ENCODE measurements at places on chromosomes 2 and 18.

DNA sequence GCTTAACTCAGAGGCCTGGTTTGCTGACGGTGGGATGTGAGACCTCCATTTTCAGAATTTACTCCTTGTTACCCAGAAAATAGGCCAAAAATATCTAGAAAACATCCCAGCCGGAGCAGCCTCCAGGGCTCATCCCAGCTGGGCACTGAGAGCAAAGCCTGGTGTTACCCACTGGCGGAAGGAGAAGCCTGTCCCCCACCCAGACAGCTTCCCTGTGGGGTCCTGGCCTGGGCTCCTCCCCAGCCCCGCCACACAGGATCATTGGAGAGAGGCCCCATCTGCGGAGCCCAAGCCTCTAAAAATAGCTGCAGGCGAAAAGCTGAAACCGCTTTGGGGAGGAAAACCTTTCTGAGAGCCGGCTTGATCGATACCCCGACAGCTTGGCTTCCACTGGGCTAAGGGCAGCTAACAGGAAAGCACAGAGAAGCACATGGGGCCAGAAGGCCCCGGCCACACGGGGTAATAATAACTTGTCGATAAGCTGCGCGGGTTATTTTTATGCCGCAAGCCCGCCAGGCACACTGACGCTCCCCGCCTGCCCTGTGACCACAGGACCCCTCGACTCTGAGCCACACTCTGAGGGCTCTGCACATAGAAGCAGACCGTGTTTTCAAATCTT, 26.9 kb upstream of the FAHD2A start:
- no peak for DNase-seq
- peaks cover 62% of the 10 kb centered on the region for H3K27me3 ChIP-seq
- H3K36me3 ChIP-seq = no peaks in the 10 kb centered on the region

GRCh38 chr2:157880927-157881326, 4.8 kb upstream of the ACVR1 start:
- no peak overlapping the region for H3K4me3 ChIP-seq
- H3K27me3 ChIP-seq = no peaks in the 10 kb centered on the region
- DNase-seq = no peak
- no peak overlapping the region for H3K27ac ChIP-seq
- H3K4me1 ChIP-seq = peaks cover 20% of the 10 kb centered on the region

GRCh38 chr2:156473445-156473844, 37.3 kb downstream of the GPD2 start:
- peaks cover 43% of the 10 kb centered on the region for H3K4me1 ChIP-seq
- no peaks in the 10 kb centered on the region for H3K27me3 ChIP-seq
- H3K4me3 ChIP-seq = no peak overlapping the region
- DNase-seq = no peak

GRCh38 chr2:30282081-30282480, 50.7 kb downstream of the LBH start:
- no peak for DNase-seq
- H3K27me3 ChIP-seq = no peaks in the 10 kb centered on the region
- H3K36me3 ChIP-seq = no peaks in the 10 kb centered on the region
- H3K27ac ChIP-seq = no peak overlapping the region
- peaks cover 12% of the 10 kb centered on the region for H3K4me1 ChIP-seq

DNA sequence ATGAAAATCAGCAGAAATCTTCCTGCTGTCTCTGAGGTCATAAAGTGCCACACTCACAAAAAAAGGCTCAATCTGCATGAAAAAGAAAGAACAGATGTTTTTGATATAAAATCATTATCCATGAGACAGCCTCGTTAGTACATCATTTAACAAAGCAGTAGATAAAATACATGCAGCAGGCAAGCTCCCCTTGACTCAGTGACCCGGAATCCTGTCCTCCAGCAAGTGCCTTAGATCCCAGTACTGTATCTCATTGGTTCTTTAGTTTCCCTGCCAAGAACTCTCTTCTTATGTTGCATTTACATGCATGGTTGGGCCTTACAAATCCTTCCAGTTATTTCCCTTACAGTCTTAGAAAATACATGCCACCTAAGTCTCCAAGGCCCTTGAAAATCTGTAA, 148.9 kb upstream of the CCDC195 start:
- H3K36me3 ChIP-seq = peaks cover 53% of the 10 kb centered on the region
- no peak overlapping the region for H3K4me3 ChIP-seq
- DNase-seq = no peak

DNA sequence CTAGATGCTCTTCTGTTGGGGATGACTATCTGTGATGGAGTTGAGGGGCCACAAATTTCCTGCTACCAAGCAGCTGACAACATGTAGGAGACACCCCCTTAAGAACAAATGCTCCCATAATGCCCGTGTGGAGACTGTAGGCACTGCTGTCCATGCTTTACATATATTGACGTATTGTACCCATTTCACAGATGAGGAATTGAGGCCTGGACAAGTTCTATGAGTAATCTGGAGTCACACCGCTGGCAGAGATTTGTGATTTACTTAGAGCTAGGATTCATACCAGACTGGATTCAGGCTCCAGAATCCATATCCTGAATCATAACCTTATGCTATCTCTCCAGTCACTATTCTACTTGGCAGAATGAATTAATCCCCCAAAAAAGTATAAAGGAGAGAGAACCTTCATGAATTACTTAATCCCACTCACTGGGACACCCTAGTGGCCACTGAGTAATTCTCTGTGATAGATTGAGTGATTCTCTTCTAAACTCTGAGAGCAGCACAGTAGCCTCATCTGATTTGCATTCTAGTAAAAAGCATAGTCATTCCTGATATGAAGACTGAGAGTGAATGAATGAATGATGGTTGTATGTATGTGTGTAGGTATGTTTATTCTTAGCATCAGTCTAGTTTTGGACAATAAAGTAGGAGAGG, 460.7 kb upstream of the MEIS1 start:
- H3K4me3 ChIP-seq = no peak overlapping the region
- no peaks in the 10 kb centered on the region for H3K27me3 ChIP-seq
- no peaks in the 10 kb centered on the region for H3K4me1 ChIP-seq
- H3K36me3 ChIP-seq = peaks cover 2% of the 10 kb centered on the region
- H3K27ac ChIP-seq = no peak overlapping the region

DNA sequence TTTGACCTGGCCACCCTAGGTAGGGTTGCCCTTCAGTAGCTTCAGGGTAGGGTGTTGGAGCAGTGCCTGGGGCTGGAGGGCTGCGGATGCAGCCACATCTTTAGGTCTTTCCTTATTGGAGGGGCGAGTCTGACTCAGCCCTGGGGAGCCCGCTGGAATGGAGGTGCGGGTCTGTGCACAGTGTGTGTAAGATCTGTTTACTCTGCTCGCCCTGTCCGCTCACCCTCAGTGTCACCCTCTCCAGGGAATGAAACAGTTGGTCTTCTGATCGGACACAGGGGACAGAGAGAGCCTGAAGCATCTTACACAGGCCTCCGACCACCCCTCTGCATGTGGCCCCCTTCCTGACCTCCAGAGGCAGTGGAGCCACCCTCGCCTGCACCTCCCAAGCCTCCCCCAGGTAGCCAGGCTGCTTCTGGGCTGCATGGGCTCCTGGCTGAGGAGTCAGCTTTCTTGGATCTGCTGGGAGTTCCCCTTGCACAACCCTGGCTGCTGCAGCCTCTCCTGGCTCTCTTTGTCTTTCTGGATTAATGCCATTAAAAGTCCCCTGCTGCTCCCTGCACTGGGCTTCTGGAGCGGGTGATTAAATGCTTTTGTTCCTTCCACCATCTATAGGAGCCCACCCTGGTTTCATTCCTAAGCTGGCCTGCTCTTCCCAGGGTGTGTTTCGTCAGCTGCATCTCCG, 82.6 kb downstream of the ASB1 start:
- H3K4me1 ChIP-seq = no peaks in the 10 kb centered on the region
- no peaks in the 10 kb centered on the region for H3K36me3 ChIP-seq
- H3K27me3 ChIP-seq = peaks cover 25% of the 10 kb centered on the region
- H3K4me3 ChIP-seq = no peak overlapping the region
- DNase-seq = no peak

- H3K4me3 ChIP-seq = peak overlapping the region; percentile 72
- peaks cover 50% of the 10 kb centered on the region for H3K27me3 ChIP-seq
- H3K27ac ChIP-seq = peak overlapping the region; percentile 55
- peaks cover 10% of the 10 kb centered on the region for H3K36me3 ChIP-seq
- no peak for DNase-seq
- peaks cover 10% of the 10 kb centered on the region for H3K4me1 ChIP-seq
These were observed 2.3 kb downstream of the EGR4 start for GRCh38 chr2:73291093-73291460.

GRCh38 chr2:118124288-118124891, 36.1 kb downstream of the INSIG2 start:
- no peak for DNase-seq
- H3K4me1 ChIP-seq = no peaks in the 10 kb centered on the region
- peaks cover 27% of the 10 kb centered on the region for H3K27me3 ChIP-seq
- H3K4me3 ChIP-seq = no peak overlapping the region

GRCh38 chr2:175557810-175558377, 376.4 kb upstream of the ATP5MC3 start:
- DNase-seq = no peak
- no peak overlapping the region for H3K4me3 ChIP-seq
- H3K27me3 ChIP-seq = peaks cover 41% of the 10 kb centered on the region
- H3K36me3 ChIP-seq = no peaks in the 10 kb centered on the region

DNA sequence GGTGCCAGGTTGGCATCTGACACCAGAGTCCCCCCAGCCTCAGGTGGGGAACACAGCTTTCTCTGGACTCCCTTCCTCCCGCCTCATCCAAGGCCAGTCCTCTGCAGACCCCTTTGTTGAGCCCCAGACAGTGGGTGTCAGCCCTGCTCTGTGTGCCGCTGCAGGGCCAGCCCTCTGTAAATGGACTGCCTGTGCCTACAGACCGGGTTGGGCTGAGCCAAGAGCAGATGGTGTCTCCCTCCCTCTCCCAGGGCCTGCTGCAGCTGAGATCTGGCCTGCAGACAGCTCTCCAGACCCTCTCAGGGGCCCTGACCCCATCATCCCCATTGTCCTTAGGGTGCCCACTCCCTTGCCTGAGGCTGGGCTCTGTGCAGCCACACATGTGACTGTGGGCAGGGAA, 160.8 kb downstream of the KLHL29 start:
- no peaks in the 10 kb centered on the region for H3K27me3 ChIP-seq
- no peaks in the 10 kb centered on the region for H3K36me3 ChIP-seq
- no peaks in the 10 kb centered on the region for H3K4me1 ChIP-seq
- no peak overlapping the region for H3K4me3 ChIP-seq
- H3K27ac ChIP-seq = no peak overlapping the region

DNA sequence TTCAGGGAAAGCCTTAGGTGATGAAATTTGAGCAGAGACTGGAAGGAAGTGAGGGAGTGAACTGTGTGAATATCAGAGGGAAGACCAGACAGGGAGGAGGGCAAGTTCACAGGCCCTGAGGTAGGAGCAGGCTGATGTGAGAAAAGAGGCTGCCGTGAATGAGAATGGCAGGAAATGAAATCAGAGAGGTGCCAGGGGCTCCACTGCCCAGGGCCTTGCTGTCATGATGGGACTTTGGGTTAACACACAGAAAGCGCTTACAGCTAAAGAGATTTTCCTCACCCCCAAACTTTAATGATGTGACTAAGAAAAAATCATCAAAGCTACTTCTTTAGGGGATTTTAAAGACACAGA, 53.8 kb downstream of the MARCHF4 start:
- H3K4me3 ChIP-seq = no peak overlapping the region
- DNase-seq = no peak
- peaks cover 1% of the 10 kb centered on the region for H3K36me3 ChIP-seq
- H3K27me3 ChIP-seq = peaks cover 11% of the 10 kb centered on the region

DNA sequence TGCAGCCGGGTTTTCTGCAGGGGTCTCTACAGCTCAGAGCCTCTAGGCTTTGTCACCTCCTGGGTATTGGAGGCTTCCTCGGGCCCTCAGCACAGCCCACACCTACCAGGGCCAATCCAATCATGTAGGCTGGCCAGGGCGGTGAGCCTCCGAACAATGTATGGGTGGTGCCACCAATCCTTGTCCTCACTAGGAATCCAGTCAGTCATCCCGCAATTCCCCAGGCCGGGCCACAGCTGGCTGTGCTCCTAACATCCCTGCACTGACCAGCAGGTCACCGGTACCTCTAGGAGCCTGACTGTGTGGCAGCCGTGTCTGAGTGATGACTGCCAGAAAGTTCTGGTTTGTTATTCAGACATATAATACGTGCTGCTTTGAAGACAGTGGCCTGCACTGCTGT, 129.4 kb downstream of the SH3RF3 start:
- no peaks in the 10 kb centered on the region for H3K4me1 ChIP-seq
- peaks cover 27% of the 10 kb centered on the region for H3K27me3 ChIP-seq
- no peaks in the 10 kb centered on the region for H3K36me3 ChIP-seq
- DNase-seq = no peak
- no peak overlapping the region for H3K27ac ChIP-seq
- H3K4me3 ChIP-seq = no peak overlapping the region

- peaks cover 34% of the 10 kb centered on the region for H3K27me3 ChIP-seq
- no peaks in the 10 kb centered on the region for H3K36me3 ChIP-seq
- no peak overlapping the region for H3K27ac ChIP-seq
- no peaks in the 10 kb centered on the region for H3K4me1 ChIP-seq
- no peak overlapping the region for H3K4me3 ChIP-seq
These were observed 95.2 kb upstream of the BOD1L2 start for GRCh38 chr18:57051657-57052044.

GRCh38 chr2:164780611-164781178, 60.9 kb downstream of the COBLL1 start:
- H3K4me3 ChIP-seq = no peak overlapping the region
- no peak for DNase-seq
- no peaks in the 10 kb centered on the region for H3K4me1 ChIP-seq
- H3K36me3 ChIP-seq = no peaks in the 10 kb centered on the region

GRCh38 chr2:47174733-47175361, 19.7 kb upstream of the STPG4 start:
- peaks cover 75% of the 10 kb centered on the region for H3K4me1 ChIP-seq
- peak overlapping the region; percentile 100 for H3K4me3 ChIP-seq
- peak overlapping the region; percentile 100 for H3K27ac ChIP-seq
- peaks cover 31% of the 10 kb centered on the region for H3K36me3 ChIP-seq
- no peaks in the 10 kb centered on the region for H3K27me3 ChIP-seq
- DNase-seq = no peak

DNA sequence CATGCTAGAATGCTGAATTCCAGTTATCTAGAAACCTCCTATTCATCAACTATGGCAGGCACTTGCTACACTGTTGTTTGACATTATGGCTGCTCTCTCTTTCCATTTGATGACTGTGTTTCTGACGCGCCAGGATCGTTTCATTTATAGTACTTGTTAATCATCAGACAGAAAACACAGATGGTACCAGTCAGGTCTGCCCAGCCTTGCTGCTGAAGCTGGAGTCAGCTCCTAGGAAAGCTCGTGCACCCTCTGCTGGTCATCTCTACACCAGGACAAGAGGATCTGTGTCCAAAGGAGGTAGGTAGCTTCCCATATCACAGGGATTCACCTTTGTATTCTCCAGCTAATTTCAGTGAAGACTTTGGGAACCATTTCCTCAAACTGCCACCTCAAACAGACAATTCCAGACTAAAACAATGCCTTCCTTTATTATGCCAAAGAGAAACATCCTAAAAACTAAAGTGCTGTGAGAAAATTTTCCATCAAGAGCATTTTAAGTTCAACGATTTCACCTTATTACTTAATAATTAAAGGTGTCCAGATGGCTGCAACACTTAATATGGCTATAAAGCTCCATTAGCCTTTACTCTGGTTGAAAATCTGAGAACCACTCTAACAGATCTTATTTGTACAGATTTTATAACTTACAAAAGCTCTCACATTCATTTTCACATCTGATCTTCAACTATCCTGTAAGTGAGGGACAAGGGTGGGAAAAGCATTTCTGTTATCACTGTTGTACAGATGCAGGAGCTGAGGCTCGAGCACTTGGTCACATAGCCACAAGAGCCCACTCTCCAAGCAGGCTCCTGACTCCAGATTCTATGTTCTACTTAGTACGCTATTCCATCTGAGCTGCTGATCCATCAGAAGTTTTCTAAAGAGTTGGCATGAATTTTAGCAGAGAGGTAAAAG, 17.5 kb downstream of the METTL8 start:
- H3K36me3 ChIP-seq = peaks cover 1% of the 10 kb centered on the region
- H3K4me3 ChIP-seq = no peak overlapping the region
- H3K27me3 ChIP-seq = no peaks in the 10 kb centered on the region
- H3K4me1 ChIP-seq = peaks cover 7% of the 10 kb centered on the region
- peak; percentile 60 for DNase-seq
- peak overlapping the region; percentile 65 for H3K27ac ChIP-seq
